ENCODE measurements at places on chromosomes 6 and 20.

DNA sequence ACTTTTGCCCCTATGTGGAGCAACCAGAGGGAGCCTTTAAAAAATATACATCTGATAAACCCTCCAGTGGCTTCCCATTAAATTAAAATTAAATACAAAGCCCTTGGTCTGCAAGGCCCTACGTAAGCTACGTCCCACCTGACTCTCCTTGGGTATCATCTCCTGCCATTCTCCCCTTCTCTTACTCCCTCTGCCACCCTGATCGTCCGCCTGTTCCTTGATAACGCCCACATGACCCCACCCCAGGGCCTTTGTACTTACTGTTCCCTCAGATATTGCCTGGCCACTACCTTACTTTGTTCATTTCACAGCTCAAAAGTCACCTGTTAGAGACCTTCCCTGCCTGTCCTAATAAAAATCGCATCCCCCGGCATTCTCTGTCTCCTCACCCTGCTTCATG lies 5.4 kb upstream of the NFATC2 start:
- DNase-seq = no peak

DNA sequence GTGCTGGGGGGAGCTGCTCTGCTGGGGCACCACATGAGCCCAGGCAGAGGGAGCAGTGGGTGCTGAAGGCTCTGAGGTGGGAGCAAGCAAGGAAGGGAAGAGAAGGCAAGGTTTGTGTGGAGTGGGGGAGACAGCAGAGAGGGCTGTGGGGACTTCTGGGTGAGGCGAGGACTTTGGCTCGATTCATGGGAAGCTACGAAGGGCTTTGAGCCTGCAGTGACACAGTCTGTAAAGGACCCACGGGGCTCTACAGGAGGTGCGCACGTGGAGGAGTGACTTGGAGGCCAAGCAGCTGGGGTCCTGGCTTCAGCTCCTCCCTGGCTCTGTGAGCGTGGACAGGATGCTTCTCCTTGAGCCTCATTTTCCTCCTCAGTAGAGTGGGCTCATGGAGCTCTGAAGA lies 29.1 kb upstream of the CSNK2A1 start:
- DNase-seq = no peak

- DNase-seq = no peak
Observed at GRCh38 chr20:50142812-50143211, 10.7 kb downstream of the PEDS1 start.

DNA sequence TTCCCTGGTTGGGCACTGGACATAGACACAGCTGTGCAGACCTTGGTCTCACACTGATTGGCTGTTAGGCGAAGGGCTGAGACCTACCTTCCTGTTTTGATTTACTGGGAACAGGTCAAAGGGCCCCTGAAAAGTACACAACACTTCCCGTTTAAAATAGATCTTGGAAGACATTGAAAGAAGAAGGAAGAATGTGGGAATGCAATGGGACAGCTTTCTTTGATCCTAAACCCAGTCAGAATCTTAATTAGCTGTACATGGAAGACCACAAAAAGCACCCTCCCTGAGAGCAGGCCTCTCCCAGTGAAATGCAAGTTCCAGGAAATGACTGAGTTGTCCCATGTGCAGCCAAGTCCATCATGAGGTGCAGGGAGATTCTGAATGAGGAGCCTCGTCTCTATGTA lies 83.6 kb upstream of the EXOC2 start:
- no peak for DNase-seq

GRCh38 chr6:43883847-43884651 lies 114.0 kb downstream of the VEGFA start:
- no peak for DNase-seq

DNA sequence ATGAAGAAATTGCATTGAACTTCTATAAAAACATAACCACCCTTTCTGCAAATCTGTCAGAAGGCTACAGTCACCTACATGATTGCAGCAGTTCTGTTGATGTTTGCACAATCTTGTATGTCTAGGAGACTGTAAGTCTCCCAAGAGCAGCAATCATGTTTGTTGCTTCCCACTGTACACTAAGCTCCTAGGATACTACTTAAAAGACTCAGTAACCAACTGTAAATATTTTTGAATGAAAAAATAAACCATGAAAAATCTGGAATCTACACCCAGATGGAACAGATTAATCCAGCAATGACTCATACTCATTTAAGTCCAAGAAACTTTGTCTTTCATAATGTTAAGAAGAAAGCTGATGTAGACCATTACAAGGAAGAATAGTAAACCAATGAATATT lies 168.5 kb upstream of the ATXN1 start:
- no peak for DNase-seq

- no peak for DNase-seq
Observed at GRCh38 chr6:118899948-118900347, 6.0 kb downstream of the ASF1A start.

- no peak for DNase-seq
Observed at GRCh38 chr6:97705568-97705967, 422.6 kb upstream of the MMS22L start.

DNA sequence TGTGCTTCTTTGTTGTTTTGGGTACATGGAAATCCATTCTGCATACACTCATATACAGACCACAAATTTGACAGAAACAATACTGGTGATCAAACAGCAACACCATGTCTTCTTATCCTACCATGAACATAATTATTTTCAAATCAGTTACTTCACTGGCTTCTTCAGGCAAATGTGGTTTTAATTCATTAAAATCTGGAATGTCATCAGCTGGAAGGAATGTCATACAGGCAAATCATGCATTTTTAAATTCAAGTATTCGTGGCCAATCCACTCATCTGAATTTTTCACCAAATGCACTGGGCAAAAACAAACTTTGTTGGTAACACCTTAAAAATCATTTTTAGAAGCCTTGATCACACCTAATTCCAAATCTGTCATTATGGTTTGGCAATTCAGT lies 59.3 kb downstream of the KIF6 start:
- no peak for DNase-seq

DNA sequence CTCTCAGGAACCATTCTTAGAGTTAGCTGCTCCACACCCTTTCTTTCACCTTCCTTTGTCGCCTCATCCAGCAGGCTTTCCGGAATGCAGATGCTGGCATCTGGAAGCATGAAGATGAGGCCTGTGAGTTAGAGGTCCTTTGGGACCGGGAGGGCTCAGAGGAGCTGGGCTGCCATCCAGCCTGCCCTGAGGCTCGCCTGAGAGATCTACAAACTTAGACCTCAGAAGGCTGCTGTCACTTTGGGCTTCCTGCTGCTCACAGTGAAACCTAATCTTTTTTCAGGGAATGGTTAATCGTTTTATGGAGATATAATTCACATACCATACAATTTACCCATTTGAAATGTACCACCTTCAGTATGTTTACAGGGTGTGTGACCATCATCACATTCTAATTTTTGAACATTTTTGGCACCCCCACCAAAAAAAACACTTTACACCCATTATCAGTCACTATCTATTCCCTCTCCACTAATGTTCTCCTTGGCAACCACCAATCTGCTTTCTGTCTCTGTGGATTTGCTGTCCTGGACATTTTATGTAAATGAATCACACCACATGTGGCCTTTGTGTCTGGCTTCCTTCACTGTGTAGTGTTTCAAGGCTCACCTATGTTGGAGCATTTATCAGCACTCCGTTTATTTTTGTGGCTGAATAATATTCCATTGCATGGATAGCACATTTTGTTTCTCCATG lies 20.0 kb upstream of the MPC1 start:
- no peak for DNase-seq

- no peak for DNase-seq
Observed at GRCh38 chr6:145137425-145137824, 597.9 kb downstream of the EPM2A start.

- DNase-seq = no peak
Observed at GRCh38 chr6:118618676-118619377, 32.6 kb downstream of the CEP85L start.

GRCh38 chr6:169843991-169844390 lies 92.6 kb downstream of the ERMARD start:
- DNase-seq = no peak

DNA sequence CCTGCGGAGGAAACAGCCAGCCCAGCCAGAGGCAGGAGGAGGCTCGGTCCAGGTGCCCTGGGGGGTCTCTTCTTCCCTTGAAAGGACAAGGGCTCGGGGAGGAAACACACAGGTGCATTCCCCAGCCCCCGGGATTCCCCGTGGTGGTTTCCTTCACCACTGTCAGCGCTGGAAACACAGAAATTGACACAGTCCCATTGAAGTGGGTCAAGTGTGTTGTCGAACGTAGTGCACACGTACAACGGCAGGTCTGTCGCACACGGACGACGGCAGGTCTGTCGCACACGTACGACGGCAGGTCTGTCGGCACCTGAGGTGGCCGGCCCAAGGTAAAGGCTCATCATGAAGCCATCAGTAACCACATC lies 80.9 kb downstream of the DLL1 start:
- DNase-seq = no peak

GRCh38 chr20:50290808-50291207 lies 100.2 kb downstream of the CEBPB start:
- DNase-seq = no peak

DNA sequence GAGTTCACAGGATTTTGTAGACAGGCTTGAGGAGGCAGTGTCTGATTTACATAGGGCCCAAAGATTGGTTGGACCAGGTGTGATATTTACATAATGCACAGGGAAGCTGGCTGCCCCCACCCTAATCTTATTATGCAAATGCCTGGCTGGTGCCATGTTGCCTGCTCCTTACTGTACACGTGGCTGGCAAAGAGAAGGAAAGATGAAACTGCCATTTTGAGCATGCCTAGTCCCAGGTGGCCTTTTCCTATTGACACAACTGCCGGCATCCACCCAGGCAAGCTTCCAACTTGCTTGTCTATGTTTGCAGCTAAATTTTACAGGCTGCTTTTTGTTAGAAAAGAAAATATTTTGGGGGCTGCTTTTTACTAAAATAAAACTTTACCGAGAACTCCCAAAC lies 174.6 kb downstream of the LMBRD1 start:
- no peak for DNase-seq

DNA sequence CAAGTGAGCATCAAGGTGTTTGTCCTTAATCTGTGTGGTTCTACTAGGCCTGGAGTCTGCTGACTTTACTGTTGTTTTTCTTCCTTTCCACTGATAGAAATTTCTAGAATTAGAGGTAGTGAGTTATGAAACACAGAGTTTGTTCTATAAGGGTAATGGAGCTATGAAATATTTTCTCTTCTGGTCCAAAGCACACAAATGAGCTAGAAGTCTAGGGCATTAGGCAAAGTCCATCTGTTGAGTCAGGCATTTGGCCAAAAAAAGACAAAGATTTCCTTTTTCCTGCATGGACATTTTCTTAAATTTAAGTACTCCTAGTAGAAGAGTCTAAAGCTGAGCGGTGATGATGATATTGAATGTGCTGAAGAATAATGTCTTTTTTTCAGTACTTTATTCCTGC lies 174.3 kb upstream of the STXBP5 start:
- no peak for DNase-seq

- DNase-seq = no peak
Observed at GRCh38 chr6:53506872-53507271, 38.0 kb downstream of the GCLC start.

- DNase-seq = no peak
Observed at GRCh38 chr6:56593801-56594318, 48.8 kb downstream of the DST start.

GRCh38 chr20:8969146-8969583 lies 99.7 kb upstream of the PLCB4 start:
- no peak for DNase-seq

GRCh38 chr6:16055852-16056251 lies 73.0 kb upstream of the MYLIP start:
- no peak for DNase-seq

GRCh38 chr6:25217829-25218228 lies 61.3 kb upstream of the CARMIL1 start:
- DNase-seq = no peak

DNA sequence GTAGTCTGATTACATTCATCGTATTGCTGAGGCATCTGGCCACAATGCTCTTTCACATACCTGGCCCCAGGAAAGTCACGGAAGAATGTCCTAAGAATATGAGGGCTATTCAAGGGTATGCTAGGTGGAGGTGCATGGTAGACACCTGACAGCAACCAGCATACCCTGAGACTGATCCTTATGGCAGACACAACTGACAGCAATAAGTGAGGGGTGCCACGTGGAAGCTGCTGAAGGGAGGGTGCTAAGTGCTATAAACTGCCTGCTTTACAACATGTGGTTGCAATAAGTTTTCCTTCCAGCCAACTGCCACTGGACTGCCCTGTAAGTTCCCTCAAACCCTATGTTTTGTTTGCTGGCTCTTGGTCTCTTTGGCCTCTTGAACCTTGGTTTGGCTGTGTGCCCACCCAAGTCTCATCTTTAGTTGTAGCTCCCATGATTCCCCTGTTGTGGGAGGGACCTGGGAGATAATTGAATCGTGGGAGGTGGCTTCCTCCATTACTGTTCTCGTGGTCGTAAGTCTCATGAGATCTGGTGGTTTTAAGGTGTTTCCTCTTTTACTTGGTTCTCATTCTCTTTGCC lies 201.3 kb upstream of the MOCS1 start:
- DNase-seq = no peak

GRCh38 chr20:9551808-9552550 lies 37.6 kb downstream of the LAMP5 start:
- DNase-seq = no peak

DNA sequence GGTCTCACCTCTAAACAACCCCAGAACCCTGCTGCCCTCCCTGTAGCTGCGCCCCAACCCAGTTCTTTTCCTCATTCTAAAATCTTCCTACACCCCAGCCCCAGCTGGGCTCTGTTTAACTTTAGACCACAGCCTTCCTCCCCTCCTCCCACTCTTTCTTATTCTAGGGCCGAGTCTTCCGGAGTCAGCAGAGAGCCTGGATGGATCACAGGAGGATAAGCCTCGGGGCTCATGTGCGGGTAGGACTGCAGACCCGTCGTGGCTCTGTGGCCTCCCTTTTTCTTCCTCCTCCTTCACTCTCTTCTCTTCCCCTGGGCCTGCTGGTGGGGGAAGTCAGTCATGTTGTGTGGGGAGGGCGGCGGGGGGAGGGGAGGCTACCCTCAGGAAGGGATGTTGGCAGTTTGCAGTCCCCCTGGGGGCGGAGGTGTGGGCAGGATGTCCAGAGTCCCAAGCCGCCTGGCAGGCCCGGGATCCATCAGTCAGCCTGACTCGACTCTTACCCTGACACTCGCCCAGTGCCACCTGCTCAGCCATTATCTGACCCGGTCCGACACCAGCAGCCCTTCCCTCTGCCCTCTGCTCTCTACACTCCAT lies 8.1 kb downstream of the CAPN11 start:
- no peak for DNase-seq

- no peak for DNase-seq
Observed at GRCh38 chr6:8829296-8829695, 394.0 kb upstream of the SLC35B3 start.

- no peak for DNase-seq
Observed at GRCh38 chr6:168926306-168926705, 327.3 kb downstream of the THBS2 start.

GRCh38 chr6:133512410-133513016 lies 271.4 kb downstream of the EYA4 start:
- no peak for DNase-seq

DNA sequence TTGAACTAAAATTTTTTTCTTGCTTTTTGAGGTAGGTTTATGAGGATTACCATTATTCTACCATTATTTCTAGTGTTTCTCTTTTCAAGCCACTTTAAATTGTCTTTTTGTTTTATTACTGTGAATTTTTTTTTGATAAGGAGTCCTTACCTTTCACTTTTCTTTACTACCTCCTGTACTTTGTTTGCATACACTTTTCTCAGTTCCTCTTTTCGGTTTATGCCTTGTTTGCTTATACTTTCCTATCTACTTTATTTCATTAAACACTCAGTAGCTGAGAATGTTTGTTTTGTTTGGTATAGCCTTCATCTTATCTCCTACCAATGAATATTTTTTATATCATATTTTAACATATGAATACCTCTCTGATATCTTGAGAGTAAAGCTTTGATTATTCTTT lies 147.9 kb downstream of the TFAP2B start:
- DNase-seq = no peak

Measured in esophagus squamous epithelium (tissue), 5 donors.